ENCODE measurements at places on chromosomes 16 and 17. TPM values are rescaled to one million over a fixed set of nuclear protein-coding genes. Genes with fewer than 3 reads are reported as not detected.

SNX11 gene
- total RNA-seq, result 10.7 TPM

ZNF594 gene
- total RNA-seq, result 2.0 TPM

- DNase-seq, result no peak
Measured at GRCh38 chr16:56057151-56057550, 134.1 kb upstream of the GNAO1 start.

DNA sequence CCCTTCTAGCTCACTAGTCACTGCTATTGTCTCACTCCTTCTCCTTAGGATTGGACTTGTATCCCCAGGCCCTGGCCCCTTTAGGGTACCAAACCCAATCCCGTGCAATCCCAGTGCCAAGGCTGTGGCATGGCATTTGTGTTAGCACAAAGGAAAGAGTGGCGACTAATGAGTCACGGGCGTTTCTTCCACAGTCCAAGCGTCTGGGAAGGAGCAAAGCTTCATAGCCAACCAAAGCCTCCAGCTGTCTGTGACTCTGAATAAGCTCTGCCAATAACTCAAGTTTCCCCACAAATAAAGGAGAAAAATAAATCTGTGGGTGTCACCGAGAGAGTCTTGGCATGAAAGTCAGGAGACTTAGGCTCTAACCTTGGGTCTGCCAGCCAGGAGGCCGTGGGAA is 54.6 kb upstream of the COX10 start:
- no peak for DNase-seq

GRCh38 chr16:11329891-11330290 is 15.4 kb upstream of the RMI2 start:
- no peak for DNase-seq

DNA sequence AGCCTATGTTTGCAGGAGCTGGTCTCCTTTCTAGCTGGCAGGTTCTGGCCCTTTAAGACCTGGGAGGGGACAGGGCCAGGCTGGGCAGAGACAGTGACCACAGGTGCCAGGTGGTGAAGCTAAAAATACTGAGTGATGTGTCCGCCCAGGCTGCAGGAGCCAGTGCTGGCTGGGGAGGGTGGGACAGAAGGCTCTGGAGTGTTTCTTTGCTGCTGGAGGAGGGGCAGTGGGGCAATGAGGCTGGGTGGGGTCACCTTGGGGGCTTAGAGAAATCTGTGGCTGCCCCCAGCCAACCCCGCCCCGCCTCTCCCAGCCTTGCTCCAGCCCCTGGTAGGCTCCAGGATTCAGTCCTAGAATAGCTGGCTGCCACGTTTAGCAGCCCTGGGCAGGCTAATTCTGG is 30.4 kb upstream of the SBK1 start:
- no peak for DNase-seq

GRCh38 chr17:80036715-80037477 is 454 bp downstream of the CCDC40 start:
- peak; percentile 43 for DNase-seq
